ENCODE measurements at places on chromosomes 5 and 9.
A peak's percentile ranks its signal among the peaks of the same experiment; 100 is the strongest.

GRCh38 chr5:90921418-90921973, 362.9 kb downstream of the ADGRV1 start:
- DNase-seq: no peak

DNA sequence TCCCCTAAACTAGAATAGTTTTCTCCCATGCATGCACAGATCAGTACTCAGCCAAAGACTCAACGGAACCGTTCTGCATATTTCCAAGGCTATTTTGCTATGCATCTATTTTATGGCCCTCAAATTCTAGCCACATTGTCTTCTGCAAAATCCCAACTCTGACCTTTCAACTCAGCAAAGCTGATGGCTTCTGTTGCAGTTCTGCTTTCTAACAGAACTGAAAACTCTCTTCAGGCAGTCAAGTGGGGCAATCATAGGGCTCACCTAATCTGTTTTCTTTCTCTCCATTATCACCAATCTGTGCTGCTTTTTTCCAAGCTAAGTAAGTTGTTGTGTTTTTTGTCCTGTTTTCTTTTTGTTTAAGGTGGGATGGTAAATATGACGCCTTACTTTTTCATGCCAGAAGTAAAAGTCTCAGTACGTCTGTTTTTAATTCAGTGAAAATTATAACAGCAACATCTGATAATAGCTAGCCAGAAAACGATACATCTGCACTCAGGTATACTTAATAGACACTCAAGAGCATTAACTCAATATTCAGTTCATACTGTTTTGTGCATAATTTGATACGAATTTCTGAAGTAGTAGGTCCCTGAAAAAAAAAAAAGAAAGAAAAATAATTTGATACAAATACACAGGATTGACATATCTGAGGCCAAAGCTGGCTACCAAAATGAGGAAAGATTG, 454.3 kb downstream of the TLE1 start:
- DNase-seq: no peak

DNA sequence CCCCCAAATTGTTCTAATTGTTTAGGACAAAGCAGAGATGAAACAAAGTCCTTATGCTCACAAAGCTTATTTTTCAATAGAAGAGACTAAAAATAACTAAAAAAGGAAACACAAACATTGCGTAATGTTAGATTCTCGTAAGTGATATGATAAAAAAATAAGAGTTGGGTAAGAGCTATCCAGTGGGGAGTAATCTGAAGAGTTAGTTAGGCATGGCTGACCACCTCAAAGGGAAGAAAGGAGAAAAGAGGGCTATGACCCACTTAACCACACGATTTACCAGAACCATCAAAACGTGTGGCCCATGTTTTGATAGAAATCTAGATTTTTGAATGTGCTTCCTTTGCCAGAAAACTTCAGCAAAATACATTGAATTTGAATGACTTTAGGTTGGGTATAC, 1296.8 kb upstream of the NUDT12 start:
- DNase-seq: no peak

DNA sequence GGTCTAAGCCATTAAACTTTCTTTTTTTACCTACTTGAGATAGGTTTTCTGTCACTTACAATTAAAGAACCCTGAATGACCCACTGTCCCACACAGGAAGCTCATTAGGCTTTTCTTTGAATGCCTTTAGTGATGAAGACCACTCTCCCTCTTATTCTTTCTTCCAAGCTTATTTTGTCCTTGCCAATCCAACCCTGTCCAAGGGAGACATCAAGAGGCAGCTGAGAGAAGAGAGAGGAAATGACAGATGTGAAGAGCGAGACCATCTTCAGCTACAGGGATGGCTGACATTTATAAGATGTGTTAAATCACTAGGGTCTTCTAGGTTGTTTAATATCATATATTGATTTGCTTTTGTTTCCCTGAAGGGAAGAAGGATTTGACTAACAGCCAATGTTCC, 133.5 kb downstream of the FAM114A2 start:
- no peak for DNase-seq

DNA sequence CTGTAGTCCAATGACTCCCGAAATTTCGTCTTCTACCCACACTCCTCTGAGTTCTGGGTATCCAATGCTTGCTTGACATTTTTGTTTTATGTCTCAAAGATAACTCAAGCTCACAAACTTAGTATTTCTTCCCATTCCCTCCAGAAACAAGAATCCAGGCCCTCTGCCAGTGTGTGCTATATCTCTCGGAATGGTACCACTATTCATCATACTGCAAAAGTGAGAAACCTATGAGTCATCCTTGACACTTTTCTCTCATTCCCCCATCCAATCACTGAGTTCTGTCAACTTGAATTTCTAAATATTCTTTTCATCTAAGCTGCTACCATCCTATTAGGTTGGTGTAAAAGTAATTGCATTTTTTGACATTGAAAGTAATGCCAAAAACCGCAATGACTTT, 9.8 kb downstream of the SLC12A2 start:
- no peak for DNase-seq

- peak; percentile 61 for DNase-seq
These were observed 48.7 kb upstream of the HOMER1 start for GRCh38 chr5:79562351-79563246.

GRCh38 chr5:160493806-160494338, 72.2 kb downstream of the PTTG1 start:
- no peak for DNase-seq

DNA sequence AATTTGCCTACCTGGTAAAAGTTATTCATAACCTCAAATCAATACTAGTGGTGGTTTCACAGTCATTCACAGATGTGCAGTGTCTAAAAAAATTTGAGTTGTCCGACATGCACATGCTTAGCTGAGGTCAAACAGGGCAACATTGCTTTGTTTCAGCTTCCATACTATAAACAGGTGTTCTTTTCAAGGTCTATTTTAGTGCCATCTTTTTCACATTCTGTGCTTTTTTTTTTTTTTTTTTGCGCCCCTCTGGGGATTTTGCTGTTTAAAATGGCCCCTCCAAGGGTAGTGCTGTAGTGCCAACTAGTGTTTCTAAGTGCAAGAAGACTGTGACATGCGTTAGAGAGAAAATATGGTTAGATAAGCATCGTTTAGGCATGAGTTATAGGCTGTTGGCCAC, 14.5 kb downstream of the PHAX start:
- no peak for DNase-seq

- DNase-seq: no peak
These were observed 2.9 kb downstream of the KCNV2 start for GRCh38 chr9:2720179-2720654.

- DNase-seq: no peak
These were observed 700.2 kb downstream of the IRX1 start for GRCh38 chr5:4295663-4296339.

DNA sequence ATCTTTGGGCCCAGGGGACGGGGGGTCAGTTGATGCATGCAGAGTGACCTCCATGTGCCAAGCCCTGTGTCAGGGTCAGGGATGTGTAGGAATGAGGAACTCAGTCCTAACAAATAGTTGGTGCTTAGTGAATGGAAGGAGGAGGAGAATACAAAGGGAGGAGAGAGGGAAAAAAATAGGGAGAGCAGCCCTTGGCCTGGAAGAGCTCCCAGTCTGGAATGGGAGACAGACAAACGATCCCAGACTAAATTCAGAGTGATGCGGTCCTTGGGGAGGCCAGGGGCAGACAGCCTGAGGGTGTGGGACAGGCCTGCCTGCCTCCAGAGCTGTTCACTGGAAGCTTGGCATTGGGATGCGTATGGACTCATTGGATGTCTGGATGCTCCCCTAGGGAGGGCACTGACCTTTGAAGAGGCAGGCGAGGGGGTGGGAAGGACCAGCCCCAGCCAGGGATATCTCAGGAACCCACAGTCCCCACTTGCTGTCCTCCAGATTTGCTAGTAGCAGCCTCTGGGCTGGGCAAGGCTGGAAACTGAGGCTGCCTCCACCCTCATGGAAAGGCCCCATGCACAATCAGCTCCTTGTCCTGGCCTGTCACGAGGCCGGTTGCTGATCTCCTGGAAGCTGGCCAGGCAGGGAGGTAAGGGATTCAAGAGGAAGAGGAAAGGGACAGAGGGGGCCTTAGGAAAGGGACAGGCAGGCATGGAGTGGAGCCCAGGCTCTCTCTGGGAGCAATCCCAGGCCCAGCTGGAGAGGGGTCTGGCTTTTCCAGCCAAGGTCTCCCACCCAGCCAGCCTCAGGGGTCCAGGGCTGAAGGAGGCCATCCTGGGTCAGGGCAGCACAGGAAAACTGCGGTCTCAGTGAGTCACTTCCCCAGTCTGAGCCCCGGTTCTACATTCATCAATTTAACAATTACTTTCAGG, 69.0 kb upstream of the GGTA1 start:
- DNase-seq: no peak

DNA sequence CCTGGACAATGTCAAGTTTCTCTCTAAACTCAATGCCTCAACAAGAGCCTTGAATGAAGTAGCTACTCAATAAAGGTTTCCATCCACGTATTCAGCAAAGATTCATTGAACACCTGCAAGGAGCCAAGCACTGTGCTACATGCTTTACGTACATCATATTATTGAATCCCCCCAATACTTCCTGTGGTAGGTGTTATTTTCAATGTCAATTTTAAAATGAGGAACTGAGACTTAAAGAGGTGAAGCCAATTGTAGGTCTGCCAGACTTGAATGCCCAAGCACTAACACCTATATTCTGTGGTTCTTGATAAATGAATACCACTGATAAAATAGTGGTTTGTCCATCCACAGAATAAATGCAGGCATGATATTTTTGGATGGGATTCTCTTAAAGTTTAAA, 162.3 kb downstream of the DRD1 start:
- DNase-seq: no peak

DNA sequence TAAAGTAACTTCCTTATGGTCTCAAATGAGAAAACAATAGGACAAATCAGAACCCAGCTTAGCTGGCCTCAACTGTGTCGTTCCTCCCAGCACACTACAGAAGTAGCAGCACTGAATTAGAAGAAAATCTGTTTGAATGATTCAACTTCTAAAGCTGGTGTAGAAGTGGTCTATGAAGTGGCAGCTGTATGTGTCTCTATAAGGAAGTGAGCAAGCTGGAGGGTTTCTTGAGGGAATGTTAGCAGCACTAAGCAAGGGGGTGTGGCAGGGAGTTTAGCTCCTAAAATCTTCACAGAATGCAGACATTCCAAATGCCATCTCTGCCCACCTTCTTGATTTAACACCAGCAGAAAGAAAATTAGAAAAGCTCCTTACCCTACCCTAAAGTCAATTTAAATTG, 4.1 kb downstream of the KLF9 start:
- DNase-seq: peak; percentile 33

GRCh38 chr9:81801190-81801589, 111.8 kb upstream of the TLE1 start:
- no peak for DNase-seq

DNA sequence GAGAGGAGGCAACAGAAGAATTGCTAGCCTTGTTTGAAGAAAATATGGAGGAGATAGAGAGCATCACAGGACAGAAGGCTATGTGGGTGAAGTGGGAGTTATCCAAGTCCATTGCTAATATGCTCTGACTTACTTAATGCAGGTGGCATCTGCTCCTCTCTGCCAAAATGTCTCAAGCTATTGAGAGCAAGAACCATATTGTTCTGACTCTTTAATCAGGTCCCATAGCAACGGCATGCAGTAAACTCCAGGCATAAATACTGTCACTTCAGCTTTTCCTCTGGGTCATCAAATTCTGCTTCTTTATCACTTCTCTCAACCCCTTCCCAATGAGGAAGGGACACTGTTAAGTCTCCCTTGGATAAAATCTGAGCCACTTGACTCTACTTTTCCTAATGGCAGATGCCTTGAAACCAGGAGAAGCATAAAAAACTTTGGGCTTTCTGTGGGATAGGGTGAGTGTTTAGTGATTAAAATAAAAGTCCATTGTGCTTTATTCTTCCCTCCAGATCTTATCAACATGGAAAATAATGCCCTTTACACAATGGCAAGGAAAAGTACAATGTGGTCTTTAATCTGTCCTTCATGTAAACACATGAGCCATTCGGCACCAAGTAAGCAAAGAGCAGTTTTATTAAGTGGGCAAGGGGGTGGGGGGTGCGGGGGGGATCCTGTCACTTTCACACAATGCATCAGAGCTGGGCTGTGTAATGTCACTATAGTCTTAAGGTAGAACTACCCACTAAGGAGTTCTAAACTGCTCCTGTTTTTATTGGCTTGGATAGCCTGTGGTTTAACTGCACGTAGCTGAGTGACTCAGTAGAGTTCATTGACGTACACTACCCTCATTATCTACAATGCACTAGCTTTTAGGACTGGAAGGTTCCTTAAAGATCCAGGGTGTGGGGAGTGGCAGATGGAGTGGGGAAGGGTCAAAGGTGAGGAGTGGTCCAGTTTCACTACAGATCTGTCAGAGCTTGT, 71.0 kb upstream of the TARS1 start:
- peak; percentile 56 for DNase-seq

DNA sequence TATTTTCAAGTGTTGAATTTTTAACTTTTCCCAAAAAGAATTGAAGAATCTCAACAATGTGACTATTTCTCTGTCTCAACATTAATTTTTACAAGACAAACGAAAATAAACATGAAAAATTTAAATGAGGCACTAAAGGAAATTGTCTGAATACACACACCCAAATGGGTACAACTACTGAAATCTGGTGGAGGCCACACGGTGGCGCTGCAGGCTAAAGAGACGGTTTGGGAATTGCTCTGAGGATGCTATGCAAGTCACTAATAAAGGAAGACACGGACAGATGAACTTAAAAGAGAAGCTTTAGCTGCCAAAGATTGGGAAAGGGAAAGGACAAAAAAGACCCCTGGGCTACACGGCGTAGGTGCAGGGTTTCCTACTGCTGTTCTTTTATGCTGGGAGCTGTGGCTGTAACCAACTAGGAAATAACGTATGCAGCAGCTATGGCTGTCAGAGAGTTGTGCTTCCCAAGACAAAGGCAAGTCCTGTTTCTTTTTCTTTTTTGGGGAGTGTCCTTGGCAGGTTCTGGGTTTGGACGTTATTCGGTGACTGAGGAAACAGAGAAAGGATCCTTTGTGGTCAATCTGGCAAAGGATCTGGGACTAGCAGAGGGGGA, at the start of gene PCDHB10:
Gene PCDHB10, plus strand, starts transcription at position 244 of the 616 bp plus-strand sequence. Its CDS starts 200 bp downstream, at position 444.
- no peak for DNase-seq

DNA sequence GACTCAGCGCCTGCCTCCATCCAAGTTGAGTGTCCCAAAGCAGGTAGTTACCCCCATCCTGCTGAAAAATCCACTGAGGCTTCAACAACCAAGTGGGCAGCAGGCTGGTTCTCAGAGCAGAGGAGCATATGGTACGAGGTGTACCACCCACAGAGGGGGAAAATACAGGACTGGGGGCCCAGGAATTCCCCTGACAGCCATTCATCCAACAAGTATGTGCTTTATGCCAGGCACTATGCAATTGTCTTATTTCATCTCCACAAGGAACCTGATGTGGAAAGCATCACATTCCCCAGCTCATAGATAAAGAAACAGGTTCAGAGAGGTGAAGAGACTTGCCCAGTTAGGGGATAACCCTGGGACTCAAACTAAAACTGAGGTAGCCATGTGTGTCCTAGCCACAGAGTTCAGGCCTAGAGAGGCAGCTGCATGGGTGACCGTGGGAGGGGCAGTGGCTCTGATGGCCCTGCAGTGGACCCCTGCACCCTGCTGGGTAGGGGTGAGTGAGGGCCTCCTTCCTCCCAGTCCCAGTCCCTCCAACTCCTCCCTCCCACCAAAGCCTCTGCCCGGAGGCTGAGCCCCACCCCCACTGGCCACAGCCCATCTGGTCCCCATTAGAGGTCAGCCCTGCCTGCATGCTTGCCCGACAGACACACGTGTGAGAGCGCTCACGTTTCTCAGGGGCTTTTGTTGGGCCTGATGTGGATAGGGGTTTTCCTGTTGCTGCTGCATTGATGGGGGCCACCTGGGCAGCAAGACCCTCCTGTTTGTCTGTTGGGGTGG, 11.5 kb downstream of the PDLIM4 start:
- no peak for DNase-seq

All from HS-5 (cell line).